ENCODE measurements at places on chromosomes 4 and X. TPM values are rescaled to one million over a fixed set of nuclear protein-coding genes. Genes with fewer than 3 reads are reported as not detected.

CLDN34 gene
- not detected for total RNA-seq

MAGEA4 gene
- total RNA-seq = not detected

SASH3 gene
- not detected for total RNA-seq

EFHC2 gene
- total RNA-seq = not detected

AKAP14 gene
- total RNA-seq = not detected

SORCS2 gene
- not detected for total RNA-seq

N4BP2 gene
- total RNA-seq = 3.9 TPM

CTAG1A gene
- not detected for total RNA-seq

JADE3 gene
- total RNA-seq = 5.2 TPM

CRMP1 gene
- total RNA-seq = 0.05 TPM

CENPI gene
- total RNA-seq = 17.7 TPM

RTL3 gene
- total RNA-seq = 0.20 TPM

NUP62CL gene
- not detected for total RNA-seq

KLHL8 gene
- 4.3 TPM for total RNA-seq

CORIN gene
- total RNA-seq = 0.10 TPM

AIMP1 gene
- 29.9 TPM for total RNA-seq

TMPRSS11D gene
- not detected for total RNA-seq
